ENCODE measurements at places on chromosomes 3 and 15.

- no peak for DNase-seq
Observed at GRCh38 chr3:30644615-30645014, 38.2 kb downstream of the TGFBR2 start.

GRCh38 chr15:67244971-67245478, 9.4 kb downstream of the AAGAB start:
- DNase-seq = no peak

- DNase-seq = no peak
Observed at GRCh38 chr15:63880744-63881143, 47.0 kb upstream of the HERC1 start.

DNA sequence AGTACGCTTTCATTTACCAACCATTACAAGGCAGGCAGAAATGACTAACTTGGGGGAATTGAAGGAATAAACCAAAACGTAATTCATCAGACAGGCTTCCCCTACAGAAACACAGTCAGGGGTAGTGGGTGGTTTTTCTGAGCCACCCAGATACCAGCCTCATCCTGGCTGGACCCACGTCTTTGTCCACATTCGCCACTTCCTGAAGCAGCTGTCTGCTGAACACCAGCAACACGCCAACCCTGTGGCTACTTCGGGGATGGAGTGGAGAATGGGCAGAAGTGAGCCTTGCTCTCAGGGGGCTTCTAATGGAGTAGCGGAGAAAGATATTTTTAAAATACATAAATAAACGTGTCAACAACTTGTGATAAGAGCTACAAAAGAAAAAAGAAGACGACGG, 40.1 kb downstream of the SYNM start:
- DNase-seq = no peak

- DNase-seq = no peak
Observed at GRCh38 chr15:88797663-88798339, 5.4 kb upstream of the ACAN start.

DNA sequence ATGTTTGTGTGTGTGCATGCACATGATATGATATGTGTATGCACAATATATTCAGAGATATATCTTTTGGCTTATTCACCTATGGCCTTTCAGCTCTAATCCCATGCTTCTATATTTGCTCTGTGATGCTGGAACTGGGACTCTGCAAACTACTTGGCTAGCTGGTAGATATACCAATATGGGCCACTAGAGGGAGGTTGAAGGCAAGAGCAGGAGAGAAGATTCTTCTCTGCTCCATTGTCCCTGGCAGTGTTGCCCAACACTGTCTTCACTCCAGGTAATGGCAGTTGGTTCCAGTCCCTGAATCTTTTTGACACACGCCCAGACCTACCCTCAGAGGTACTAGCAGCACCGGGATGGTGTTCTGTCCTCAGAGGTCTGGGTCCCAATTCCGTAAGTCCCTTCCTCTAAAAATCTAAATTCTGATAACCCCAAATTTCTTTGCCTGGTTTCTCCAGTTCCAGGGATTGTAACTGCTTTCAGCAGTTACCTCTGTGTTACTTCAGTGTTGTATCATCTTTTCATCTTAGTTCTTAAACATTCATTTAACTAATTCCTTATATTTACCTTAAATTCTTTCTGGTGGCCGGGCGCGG, 44.7 kb downstream of the GTPBP8 start:
- DNase-seq = no peak

- no peak for DNase-seq
Observed at GRCh38 chr3:59235634-59236012, 185.8 kb upstream of the CFAP20DC start.

DNA sequence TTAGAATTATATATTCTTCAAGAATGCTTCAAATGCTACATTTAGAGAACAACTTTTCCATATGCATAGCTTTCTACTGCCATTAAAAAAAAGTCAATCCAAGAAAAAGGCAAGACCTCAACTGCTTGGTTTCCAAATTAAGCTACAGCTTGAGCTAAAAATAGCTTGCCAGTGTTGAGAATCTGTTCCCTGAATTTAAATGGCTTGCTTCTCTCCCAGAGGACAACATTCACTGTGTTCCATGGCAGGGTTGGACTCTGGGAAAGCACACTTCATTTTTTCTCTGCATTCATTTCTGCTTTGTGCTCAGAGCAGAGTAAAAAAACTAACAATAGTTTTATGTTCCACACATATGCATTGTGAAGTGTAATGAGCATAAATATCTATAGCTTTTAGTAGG, 50.3 kb upstream of the ACTL6A start:
- no peak for DNase-seq

- DNase-seq = no peak
Observed at GRCh38 chr15:99165020-99165790, 60.3 kb downstream of the SYNM start.

DNA sequence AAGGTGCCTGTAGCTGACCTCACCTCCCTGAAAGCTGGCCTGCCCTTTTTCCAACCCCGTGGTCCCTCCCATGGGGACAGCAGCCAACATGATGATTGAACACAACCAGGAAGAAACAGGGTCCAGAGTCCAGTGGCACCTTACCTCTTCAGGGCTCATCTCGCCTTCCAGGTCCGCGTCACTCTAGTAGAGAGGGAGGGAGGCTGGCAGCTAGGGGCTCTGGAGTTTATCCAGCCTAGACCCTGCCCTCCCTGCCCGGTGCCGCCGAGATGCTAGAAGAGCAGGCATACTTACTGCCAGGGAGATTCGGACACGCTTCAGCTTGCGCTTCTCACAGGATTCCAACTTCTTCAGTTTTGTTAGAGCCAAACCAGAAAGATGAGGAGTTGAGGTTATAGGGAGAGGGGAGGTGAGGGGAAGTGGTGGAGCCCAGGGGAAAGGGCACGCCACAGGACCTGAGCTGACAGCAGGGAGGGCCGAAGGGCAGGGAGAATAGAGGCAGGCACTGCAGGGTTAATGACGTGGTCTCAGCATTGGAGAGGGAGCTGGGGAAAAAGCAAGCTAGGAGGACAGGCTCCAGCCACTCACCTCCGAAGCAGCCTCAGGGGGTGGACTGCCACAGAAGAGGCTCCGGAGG, 9.1 kb downstream of the CLCN2 start:
- DNase-seq = no peak

GRCh38 chr3:53200501-53201498, 39.8 kb downstream of the PRKCD start:
- no peak for DNase-seq

GRCh38 chr3:146817704-146818103, 212.6 kb upstream of the PLSCR5 start:
- DNase-seq = peak; percentile 13

DNA sequence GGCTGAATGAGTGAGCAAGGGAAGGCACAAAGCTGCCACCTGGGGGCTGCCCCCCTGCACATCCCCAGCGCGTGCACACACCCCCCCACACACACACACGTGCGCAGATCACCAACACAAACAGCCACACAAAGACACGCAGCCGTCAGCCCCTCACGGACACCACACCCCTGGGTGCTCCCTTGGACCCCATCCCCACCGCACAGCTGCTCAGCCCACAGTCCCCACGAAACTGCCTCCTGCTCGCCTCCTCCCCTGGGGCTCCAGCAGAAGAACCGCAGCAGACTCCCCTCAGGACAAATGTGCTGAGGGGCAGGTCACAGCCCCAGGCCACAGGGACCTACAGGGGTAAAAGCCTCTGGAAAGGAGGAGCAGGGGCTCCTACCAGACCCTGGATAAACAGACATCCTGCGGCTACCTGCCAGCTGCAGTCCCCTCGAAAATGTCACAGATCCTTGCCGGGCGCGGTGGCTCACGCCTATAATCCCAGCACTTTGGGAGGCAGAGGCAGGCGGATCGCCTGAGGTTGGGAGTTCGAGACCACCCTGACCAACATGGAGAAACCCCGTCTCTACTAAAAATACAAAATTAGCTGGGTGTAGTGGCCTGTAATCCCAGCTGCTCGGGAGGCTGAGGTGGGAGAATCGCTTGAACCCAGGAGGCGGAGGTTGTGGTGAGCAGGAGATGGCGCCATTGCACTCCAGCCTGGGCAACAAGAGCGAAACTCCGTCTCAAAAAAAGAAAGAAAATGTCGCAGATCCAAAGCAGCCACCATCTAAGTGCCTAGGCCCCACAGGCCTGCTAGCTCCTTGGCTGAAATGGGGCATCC, 6.5 kb downstream of the TWF2 start:
- DNase-seq = no peak

- no peak for DNase-seq
Observed at GRCh38 chr3:194577986-194578905, 55.0 kb downstream of the TMEM44 start.

GRCh38 chr3:49673121-49673714, 933 bp upstream of the APEH start:
- no peak for DNase-seq

GRCh38 chr3:78569804-78570203, 1198.0 kb downstream of the ROBO1 start:
- DNase-seq = no peak

Measured in left kidney (tissue), 8 donors.